Articular chondrocyte of knee joint (primary cell): ENCODE measurements at places on chromosomes 11 and 22. TPM values are rescaled to one million over a fixed set of nuclear protein-coding genes. Genes with fewer than 3 reads are reported as not detected.

Gene GAB2
- 19.9 TPM in 2 replicates for total RNA-seq

Gene EFCAB6
- total RNA-seq, result 5.9 and 8.2 TPM in 2 replicates

Gene SERHL2
- 4.9 and 7.1 TPM in 2 replicates for total RNA-seq

Gene OR10AG1
- total RNA-seq, result not detected in 2 replicates

Gene CFAP300
- total RNA-seq, result 11.0 and 16.2 TPM in 2 replicates

Gene SLC35E4
- 9.5 and 9.7 TPM in 2 replicates for total RNA-seq

Gene TSPAN32
- total RNA-seq, result 1.4 and 3.5 TPM in 2 replicates
